ENCODE measurements at places on chromosomes 6 and 20.

- DNase-seq = no peak
Observed at GRCh38 chr6:37095997-37096396, 74.0 kb upstream of the PIM1 start.

DNA sequence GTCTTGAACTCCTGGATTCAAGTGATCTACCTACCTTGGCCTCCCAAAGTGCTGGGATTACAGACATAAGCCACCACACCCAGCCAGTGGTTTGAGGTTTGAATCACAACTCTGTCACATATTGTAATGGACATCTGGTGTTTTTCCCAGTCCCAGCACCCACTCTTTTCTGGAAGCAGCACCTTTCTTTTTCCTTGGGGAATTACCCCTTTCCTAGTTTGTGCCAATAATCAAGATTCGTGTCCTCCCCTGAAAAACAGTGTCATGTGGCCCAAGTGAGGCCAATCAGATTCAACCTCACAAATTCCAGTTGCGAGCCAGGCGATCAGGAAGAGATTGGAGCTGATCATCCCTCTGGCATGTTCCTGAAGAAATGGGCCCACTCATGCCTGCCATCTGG is 71.7 kb upstream of the SGK1 start:
- DNase-seq = no peak

DNA sequence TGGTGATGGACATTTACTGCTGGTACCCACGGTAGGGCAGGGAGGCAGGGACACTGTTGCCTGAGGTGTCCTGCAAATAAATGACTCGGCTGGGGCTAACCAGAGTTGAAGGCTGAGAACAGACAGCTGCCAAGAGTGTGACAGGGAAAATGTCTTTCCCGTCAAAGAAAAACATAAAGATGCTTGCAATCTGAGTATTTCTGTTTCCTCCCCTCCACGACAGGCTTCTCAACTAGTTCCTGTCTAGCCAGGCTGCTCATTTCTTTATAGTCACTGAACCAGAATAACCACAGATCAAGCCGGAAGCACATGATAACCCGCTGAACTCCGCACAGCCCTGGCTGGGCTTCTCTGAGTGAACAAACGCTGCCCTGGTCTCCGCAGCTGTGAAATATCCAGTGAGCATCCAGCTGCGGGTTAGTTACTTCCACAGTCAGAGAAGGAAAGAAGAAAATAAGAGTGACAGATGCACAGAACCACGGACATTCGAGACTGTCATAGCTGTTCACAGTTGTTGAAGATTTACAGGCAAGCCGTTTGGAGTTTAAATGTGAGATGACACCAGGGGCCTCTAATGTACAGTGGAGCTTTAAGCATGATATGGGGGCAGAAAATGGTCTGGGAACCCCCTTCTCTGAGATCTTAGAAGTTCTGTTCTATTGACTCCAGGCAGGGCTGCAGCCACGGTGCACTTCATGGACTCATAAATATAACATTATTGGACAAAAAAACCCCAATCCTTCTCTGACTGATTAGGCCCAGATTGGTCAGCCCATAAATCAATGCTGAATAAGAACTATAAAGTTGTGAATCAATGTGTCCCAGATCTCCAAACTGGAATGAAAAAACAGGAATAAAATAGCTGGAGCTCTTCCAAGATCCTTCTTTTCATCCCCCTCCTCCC is 299.9 kb upstream of the SUPT3H start:
- DNase-seq = peak; percentile 6

- DNase-seq = no peak
Observed at GRCh38 chr6:31453259-31453658, 44.7 kb upstream of the MICB start.

DNA sequence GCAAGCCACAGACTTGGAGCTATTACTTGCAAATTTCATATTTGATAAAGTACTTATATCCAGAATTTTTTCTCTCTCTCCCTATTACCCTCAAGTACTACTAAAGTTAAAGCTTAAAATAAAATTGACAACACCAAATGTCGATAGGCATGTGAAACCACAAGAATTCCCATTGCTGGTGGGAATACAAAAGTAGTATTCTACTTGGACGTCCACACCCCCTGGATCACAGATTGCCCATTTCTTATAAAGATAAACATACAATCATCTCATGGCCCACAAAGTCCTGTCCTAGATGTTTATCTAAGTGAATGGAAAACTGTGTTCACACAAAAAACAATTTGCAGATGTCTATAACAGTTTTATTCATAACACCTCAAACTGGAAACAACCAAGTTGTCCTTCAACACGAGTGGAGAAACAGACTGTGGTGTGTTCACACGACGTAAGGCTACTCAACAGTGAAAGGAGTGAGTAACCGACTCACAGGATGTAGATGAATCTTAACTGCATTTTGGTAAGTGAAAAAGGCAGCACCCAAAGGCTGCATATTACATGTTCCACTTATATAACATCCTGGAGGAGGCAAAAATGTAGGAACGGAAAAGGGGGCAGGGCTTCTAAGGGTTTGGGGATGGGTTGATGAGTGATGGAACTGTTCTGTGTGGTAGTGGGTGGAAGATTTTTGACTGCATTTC is 297.4 kb downstream of the THBS2 start:
- DNase-seq = no peak

GRCh38 chr6:166589786-166590574 is 3.5 kb upstream of the RAMACL start:
- no peak for DNase-seq

DNA sequence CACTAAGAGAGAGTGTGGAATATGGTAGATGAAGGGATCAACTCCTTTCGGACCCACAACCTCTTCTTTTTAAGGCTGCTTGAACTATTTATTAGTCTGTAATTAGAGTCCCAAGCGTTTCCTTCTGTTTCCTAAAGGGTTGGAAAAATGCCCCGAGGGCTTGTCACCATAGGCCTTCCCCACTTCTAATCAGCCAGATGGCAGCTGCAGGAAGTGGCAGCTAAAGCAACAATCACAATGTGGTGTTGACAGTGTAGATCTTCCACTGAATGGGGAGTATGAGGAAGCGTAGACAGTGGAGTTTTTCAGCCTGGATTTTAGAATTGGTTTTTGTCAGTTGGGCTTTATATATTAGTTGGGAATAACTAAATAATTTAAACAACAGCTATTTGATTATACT is 40.6 kb downstream of the SLC35D3 start:
- no peak for DNase-seq

- no peak for DNase-seq
Observed at GRCh38 chr6:160259143-160259425, 463 bp upstream of the SLC22A2 start.

DNA sequence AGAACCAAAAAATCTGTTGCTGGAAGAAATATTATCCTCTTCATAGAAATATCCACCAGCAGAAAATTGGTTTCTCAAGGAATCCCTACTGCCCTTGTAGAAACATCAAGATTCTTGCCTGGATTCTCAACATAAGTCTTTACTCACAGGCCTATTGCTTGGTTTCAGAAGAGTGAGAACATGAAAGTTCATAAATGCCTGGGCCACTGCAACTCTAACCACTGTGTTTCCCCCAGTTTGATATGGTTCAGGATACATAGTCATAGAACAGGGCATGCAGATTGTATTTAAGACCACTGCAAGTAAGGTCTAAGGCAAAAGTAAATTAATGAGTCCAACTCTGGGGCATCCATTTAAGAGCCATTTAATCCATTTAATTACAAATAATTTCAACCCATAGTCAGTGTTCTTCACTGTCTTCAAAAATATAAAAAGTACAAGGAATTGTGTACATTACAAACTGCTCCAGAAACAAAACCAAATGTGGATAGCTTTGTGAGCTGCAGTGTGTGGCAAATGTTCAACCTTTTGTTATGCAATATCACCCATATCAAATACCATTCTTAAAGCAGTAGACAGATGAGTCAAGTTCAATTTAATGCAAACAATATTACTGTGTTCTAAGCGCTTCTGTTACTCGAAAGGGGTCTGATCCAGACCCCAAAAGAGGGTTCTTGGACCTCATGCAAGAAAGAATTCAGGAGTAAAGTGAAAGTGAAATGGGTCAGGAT is 83.3 kb downstream of the OPRM1 start:
- DNase-seq = no peak

DNA sequence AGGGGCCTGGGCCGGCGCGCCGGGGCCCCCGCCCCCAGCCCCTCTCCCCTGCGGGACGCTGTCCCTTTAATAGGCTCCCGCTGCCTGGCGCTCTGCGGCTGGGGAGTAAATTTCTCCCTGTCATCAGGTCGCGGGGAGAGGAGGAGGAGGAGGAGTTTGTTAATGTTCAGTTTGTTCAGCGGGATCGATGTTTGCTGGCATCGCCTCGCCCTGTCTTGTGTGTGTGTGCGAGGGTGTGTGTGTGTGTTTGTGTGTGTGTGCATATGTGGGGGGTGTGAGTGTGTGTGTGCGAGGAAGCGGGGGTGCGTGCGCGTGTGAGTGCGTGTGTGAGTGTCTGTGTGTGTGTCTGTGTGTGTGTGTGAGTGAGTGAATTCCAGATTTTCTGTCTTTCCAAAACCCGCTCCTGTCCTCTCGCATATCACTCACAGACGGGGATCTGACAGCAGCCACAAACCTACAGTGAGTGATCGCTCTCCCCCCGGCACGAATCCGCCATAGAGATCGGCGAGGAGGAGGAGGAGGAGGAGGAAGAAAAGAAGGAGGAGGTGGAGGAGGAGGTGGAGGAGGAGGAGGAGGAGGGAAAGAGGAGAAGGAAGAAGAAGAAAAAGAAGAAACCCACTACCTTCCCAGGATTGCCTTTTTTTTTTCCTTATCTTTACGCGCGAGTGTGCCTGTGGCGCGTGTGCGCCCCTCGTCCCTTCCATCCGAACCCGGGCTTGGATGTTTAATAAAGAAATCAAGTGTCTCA is at the start of gene TSHZ2:
TSHZ2 (plus strand) TSS at position 169 of the 748 bp plus-strand sequence. CDS start 936 bp downstream, outside the sequence.
- DNase-seq = no peak

GRCh38 chr6:151494235-151494935 is 568 bp downstream of the CCDC170 start:
- no peak for DNase-seq

GRCh38 chr6:169530752-169531123 is 171.1 kb downstream of the WDR27 start:
- no peak for DNase-seq

DNA sequence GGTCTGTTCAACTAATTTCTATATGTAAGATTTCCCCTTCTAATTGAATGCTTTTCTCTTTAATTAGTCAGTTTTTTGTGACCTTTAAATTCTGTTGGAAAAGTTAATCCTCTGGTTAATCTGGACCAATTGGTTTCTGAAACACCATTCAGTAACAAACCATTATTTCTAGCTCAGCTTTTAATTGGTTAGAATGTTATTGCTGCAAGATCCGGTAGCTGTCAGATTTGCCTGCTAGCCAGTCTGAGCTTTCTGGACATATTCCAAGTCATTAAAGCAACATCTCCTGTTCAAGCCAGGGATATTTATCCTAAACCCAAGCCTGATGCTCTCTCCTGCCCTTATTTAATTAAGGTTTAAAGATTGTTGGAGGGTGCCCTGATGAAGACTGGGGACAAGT is 55.1 kb upstream of the FBXL4 start:
- no peak for DNase-seq

DNA sequence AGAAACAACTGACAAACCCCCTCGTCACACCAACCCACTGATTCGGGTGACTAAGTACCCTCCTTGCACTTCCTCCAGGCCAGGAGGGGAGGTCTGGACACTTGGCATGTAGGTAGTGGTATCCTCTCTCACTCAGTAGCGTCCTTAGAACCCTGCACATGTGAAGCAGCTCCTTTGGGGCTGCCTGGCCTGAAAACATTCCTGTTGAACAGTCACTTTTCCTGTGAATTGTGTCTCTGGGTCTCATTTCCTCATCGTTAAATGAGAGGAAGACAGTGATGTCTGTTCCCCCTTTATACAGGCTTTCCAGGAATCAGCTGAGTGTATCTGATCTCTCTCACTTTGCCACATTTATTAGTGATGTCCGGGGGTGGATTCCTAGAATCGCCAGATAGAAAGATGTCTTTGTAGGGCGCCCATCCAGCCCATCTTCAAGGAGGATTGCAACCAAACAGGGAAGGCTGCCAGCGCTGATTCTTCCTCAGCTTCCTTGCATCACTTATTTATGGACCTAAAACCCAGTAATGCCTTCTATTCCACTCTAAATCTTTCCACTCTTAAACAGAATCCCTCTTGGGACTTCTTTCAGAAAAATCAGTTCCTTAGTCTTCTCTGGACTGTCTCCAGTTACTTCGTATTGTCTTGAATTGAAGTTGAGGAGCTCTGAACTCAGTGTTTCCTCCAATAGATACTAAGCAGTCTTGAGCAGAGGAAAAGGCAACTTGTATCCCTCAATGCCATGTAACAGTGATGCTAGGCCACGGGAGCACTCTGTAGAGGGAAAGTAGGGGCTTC is 9.4 kb upstream of the POPDC3 start:
- no peak for DNase-seq

DNA sequence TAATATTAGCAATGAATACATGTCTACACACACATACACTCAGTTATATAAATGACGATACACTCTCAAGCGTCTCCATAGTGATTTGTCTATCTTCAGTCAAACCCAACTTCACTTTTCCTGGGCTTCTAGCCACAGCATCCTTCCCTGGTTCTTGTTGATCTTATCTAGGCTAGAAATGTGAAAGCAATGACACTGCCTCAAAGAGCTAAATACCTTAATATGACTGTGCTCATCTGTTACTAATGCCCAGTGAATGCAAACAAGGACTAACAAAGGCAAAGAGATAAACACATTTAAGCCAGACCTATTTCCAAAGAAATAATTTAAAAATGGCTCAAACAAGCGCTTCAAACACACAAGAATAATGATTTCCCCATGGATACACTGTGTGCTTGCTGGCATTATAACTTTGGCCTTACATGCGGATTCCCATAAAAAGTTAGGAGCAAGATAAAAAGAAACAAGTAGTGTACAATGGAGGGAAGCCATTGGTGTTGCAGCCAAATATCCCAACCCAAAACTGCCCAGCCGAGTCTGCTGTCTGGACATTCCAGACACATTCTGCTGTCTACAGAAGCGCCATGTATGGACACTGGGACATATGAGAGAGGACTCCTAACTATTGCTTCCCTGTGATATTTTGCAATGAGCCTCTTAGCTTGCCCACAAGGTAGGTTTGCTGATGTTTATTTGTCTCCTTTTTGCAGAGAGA is 19.5 kb upstream of the DAAM2 start:
- no peak for DNase-seq

DNA sequence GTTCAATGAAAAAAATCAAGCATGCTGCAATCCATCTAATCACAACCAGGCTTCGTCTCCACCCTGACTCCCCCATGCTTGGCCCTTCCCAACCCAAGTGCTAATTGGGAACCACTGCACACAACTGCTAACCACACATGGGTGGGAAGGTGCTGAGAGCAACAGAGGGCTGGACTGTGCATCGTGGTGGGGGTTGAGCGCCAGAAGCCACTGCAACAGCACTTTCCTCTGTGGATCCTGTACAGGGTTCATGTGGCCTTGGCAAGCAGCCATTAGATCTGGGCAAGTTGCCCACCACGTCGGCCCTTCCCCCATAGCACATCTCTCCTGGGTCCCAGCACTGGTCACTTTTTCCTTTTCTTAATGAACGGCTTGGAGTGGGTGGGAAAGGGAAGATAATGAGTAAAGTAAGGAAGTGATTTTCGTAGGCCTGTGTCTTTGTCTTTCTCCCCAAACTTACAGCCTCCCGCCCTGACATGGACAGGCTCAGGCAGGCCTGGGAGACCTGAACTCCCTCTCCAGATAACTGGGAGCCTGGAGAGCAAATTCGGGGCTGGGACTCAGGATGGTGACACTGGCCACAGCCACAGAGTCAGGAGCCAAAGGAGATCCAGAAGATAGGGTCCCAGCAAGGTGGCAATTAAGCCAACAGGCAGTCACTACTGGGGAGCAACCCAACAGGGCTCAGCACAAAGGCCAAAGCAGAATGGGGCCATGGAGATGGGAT is 34.4 kb upstream of the MRPS10 start:
- DNase-seq = no peak

- DNase-seq = no peak
Observed at GRCh38 chr6:111832833-111833418, 40.3 kb downstream of the FYN start.
